Right kidney (tissue), 9 donors: ENCODE measurements at places on chromosomes 11 and 22.

- DNase-seq: no peak
Measured at GRCh38 chr11:59176330-59176729, 4.4 kb downstream of the DTX4 start.

DNA sequence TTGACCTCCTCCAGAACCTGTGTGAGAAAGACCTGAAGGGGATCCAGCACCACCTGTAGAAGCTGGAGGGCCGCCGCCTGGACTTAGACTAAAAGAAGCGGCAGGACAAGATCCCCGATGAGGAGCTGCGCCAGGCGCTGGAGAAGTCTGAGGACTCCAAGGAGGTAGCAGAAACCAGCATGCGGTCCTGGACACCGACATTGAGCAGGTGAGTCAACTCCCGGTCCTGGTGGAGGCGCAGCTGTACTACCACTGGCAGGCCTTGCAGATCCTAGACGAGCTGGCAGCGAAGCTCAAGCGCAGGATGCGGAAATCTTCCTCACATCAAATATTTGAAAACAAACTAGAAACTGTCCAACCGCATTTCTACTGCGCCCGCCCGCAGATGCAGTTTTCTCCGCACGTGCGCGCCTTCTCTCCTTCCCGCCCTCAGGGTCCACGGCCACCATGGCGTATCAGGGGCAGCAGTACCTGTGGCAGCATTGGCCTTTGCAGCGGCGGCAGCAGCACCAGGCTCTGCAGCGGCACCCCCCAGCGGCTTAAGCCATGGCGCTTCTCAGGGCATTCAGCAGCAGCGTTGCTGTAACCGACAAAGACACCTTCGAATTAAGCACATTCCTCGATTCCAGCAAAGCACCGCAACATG, 10.2 kb downstream of the CLDN25 start:
- DNase-seq: no peak

GRCh38 chr11:133957900-133958299, 1.1 kb upstream of the IGSF9B start:
- DNase-seq: no peak

GRCh38 chr11:130096042-130096441, 26.3 kb downstream of the APLP2 start:
- no peak for DNase-seq

DNA sequence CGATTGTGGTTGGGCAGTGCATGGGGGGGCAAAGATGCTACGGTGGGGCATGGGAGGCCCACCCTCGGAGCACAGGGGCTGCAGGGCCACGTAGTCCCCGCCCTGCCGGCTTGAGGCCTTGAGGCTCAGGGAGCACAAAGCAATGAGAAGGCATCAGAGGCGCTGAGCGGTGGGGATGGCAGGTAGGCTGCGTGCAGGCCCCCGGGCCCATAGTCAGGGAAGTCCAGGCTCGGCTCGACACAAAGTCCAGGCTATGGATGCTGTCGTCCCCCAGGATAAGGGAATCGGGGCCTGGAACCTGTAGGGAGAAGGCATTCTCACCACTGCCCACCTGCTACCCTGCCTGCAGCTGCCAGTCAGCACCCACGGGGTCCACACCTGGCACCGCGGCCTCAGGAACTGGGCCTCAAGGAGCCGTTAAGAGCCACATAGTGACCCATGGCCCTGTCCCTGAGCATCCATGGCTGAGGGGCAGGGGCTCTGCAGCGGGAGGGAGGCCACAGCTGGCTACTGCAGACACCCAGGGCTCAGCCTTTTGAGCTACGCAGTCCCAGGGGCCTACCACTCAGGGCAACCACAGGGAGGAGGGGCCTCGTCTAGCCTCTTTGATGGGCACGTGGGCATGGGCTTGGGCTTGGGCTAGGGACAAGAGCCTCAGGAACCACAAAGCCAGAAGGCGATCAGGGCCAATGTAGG, 179.7 kb downstream of the IGLL1 start:
- no peak for DNase-seq

- DNase-seq: no peak
Measured at GRCh38 chr22:28674121-28674563, 5.5 kb downstream of the TTC28 start.

- no peak for DNase-seq
Measured at GRCh38 chr22:21764038-21764804, 28.6 kb upstream of the YPEL1 start.

DNA sequence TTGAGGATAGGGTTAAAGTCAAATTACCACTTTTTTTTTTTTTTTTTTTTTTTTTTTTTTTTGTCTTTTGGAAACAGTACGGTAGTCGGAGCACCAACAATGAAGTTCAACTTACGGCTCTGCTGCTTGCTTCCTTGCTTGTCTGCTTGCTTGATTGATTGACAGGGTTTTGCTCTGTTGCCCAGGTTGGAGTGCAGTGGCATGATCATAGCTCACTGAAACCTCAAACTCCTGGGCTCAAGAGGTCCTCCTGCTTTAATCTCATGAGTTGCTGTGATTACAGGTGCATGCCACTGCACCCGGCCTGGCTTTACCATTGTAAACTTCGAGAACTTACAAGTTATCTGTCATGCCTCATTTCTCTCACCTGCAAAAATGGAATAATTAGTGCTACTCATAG, 5.8 kb downstream of the SGSM3 start:
- DNase-seq: no peak
